ENCODE measurements at places on chromosomes 11 and 22. TPM values are rescaled to one million over a fixed set of nuclear protein-coding genes. Genes with fewer than 3 reads are reported as not detected.

Gene GLYATL2
- not detected for total RNA-seq

- DNase-seq: peak; percentile 48
- no peak overlapping the region for H3K27ac ChIP-seq
- H3K4me3 ChIP-seq: no peak overlapping the region
- H3K4me1 ChIP-seq: peaks cover 8% of the 10 kb centered on the region
- no peaks in the 10 kb centered on the region for H3K36me3 ChIP-seq
- H3K27me3 ChIP-seq: no peaks in the 10 kb centered on the region
Measured at GRCh38 chr22:26845021-26845743, 187.8 kb downstream of the MIAT start.

- H3K36me3 ChIP-seq: no peaks in the 10 kb centered on the region
- DNase-seq: no peak
Measured at GRCh38 chr22:29744902-29745301, 21.9 kb downstream of the ZMAT5 start.

Gene NRGN
- 0.97 TPM for total RNA-seq

GRCh38 chr11:3021125-3021524, 29.0 kb upstream of the NAP1L4 start:
- H3K4me3 ChIP-seq: no peak overlapping the region
- H3K27ac ChIP-seq: no peak overlapping the region
- peak; percentile 80 for DNase-seq
- H3K4me1 ChIP-seq: peaks cover 14% of the 10 kb centered on the region
- H3K27me3 ChIP-seq: no peaks in the 10 kb centered on the region

DNA sequence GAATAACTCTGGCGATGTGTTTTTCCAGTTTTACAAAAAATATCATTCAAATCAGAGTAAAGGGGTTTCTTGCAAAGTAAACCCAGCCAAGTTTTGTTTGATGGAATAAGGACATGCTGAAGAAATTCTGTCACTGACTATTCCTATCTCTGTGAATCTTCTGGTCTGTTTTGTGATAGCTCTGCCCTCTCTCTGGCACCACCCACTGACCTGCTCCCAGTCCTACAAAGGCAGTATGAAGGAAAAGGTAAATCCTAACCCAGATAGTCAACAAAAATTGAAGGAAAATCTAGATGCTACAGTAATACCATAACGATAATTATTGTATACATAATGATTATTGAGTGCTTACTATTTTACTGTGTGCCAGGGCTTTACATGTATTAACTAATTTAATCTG, 76.3 kb upstream of the TP53AIP1 start:
- no peaks in the 10 kb centered on the region for H3K36me3 ChIP-seq
- no peaks in the 10 kb centered on the region for H3K27me3 ChIP-seq
- DNase-seq: no peak
- no peak overlapping the region for H3K27ac ChIP-seq
- no peaks in the 10 kb centered on the region for H3K4me1 ChIP-seq

Gene RPUSD4
- total RNA-seq: 15.5 TPM

Gene MOGAT2
- total RNA-seq: not detected

DNA sequence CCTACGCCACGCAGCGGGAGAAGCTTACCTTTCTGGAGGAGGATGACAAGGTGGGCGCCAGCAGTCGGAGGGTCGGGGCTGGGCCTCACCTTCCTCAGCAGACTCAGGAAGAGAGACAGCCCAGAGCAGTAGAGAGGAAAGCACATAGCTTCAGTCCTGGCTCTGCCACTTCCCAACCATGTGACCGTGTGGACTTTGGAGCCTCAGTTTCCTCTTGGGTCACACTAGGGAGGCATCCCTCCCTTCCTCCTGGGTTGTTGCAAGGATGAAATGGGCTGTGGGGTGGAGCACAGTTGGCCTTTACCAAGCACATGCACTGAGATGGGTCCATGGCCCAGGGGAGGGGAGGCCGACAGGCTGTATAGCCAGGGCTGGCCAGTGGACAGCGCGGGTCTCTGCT, 12.9 kb downstream of the DPP3 start:
- no peaks in the 10 kb centered on the region for H3K36me3 ChIP-seq
- no peaks in the 10 kb centered on the region for H3K4me1 ChIP-seq
- H3K4me3 ChIP-seq: no peak overlapping the region
- H3K27me3 ChIP-seq: no peaks in the 10 kb centered on the region

Gene IL18
- not detected for total RNA-seq

DNA sequence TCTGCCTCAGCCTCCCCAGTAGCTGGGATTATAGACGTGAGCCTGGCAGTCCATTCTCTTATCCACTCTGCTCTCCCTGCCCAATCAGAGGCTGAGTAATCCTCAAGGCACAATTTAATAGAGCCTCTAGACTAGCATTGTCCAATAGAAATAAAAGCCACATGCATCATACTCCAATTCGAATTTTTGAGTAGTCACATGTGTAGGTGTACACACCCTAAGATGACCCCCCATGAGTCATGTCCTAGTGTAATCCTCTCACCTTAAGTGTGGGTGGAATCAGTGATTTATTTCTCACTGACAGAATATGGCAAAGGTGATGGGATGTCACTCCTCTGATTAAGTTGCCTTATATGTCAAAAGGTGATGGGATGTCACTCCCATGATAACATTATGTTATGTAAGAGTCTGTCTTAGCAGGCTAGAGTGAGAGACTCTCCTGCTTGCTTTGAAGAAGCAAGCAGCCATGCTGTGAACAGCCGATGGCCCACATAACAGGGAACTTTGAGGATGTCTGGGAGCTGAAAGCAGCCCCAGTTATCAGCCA, 61.3 kb downstream of the MN1 start:
- H3K36me3 ChIP-seq: no peaks in the 10 kb centered on the region
- no peaks in the 10 kb centered on the region for H3K27me3 ChIP-seq
- no peak overlapping the region for H3K27ac ChIP-seq
- H3K4me1 ChIP-seq: no peaks in the 10 kb centered on the region
- H3K4me3 ChIP-seq: no peak overlapping the region

DNA sequence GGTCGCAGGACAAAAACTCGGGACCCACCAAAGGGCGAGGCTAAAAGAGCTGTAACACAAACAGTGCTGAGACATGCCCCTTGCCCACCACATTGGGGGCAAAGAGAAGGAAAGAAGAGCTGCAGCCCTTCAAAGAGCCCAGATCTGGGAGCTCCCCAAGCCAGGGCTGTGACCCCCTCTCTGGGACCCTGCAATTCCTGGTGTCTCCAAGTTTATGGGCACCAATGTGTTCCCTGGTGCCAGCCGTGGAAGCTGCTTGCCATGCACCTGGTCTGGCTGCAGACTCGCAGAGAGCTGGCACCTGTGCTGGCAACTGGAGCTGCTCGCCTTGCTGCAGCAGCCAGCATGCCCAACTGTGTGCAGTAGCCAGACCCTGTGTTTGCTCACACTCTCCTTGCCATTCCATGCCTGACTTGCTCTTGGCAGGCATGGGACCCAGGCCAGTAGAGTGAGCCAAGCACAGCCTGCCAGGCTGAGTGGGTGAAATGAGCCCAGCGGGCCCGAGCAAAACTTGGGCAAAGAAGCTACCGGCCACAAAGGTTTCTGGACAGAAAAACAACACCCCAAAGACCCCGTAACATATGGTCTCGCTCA, 16.0 kb downstream of the RRP8 start:
- DNase-seq: no peak
- H3K4me3 ChIP-seq: no peak overlapping the region
- no peaks in the 10 kb centered on the region for H3K4me1 ChIP-seq
- H3K36me3 ChIP-seq: peaks cover 8% of the 10 kb centered on the region
- H3K27ac ChIP-seq: no peak overlapping the region

DNA sequence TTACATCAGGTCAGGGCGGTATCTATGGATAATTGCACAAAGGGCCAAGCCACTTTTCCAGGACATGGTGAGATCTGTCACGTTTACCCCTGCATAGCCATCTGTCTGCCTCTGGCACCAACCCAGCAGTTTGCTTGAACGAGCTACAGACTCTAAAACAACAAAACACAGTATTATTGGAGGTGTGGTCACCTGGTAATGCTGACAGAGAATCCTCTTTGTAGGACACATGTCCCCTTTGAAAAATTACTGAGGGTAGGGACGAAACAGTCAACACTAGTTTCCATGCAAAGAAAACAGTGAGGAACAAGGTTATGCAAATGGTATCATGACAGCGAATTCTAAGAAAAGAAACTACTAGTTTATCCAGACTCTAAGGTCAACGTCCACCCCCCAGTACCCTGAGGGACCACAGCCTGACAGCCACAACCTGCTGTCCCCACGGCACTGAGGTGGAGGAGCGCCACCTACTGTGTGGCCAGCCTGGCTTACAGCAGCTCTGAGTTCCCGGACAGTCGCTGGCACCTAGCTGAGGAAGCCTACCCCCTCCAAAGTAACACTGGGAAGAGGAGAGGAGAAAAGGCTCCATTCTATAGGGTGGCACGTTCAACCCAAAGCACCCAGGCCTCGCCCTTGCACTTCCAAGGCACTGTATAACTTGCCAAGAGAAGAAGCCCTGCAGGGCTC, 117.4 kb upstream of the BID start:
- peaks cover 60% of the 10 kb centered on the region for H3K36me3 ChIP-seq
- H3K4me3 ChIP-seq: no peak overlapping the region
- no peak overlapping the region for H3K27ac ChIP-seq
- no peaks in the 10 kb centered on the region for H3K4me1 ChIP-seq

DNA sequence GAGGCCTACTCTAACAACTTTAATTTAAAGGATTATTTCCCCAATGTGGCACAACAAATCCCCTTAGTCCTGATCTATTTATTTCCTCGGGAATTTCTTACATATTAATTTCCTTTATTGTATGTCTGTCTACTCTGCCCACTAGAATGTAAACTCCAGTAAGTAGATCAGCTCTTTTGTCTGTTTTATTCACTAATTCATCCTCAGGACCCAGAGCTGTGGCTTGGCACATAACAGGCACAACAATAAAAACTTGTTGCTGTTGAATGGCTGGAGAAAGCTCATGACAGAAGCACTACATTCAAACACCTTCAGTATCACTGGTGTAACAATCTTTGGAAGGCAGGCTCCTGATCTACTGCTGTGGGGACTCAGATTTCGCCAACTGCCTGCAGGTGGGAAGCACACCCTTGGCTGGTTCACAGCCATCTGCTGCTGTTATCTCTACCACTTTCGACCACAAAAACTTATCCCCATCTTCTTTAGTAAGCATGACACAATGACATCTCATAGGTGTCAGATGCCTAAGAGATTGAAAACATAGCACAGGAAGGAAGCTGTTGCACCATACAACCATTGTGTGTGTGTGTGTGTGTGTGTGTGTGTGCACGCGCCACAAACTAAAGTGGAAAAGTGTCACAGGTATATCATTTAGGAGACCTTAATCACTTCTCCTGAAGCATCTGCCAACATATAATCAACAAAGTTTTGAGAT, 11.9 kb downstream of the HIRA start:
- no peaks in the 10 kb centered on the region for H3K27me3 ChIP-seq
- H3K4me3 ChIP-seq: no peak overlapping the region
- DNase-seq: no peak
- peaks cover 37% of the 10 kb centered on the region for H3K4me1 ChIP-seq
- H3K36me3 ChIP-seq: 0 out of 2 replicates have a peak, but pooled peaks cover 4% of the 10 kb centered on the region

Gene KRTAP5-8
- total RNA-seq: not detected

- H3K4me3 ChIP-seq: no peak overlapping the region
- H3K36me3 ChIP-seq: no peaks in the 10 kb centered on the region
- H3K4me1 ChIP-seq: no peaks in the 10 kb centered on the region
- no peak for DNase-seq
- no peaks in the 10 kb centered on the region for H3K27me3 ChIP-seq
- H3K27ac ChIP-seq: no peak overlapping the region
Measured at GRCh38 chr11:19345519-19345847, 104.7 kb upstream of the E2F8 start.
